ENCODE measurements at places on chromosomes 11 and 22.
A peak's percentile ranks its signal among the peaks of the same experiment; 100 is the strongest.

DNA sequence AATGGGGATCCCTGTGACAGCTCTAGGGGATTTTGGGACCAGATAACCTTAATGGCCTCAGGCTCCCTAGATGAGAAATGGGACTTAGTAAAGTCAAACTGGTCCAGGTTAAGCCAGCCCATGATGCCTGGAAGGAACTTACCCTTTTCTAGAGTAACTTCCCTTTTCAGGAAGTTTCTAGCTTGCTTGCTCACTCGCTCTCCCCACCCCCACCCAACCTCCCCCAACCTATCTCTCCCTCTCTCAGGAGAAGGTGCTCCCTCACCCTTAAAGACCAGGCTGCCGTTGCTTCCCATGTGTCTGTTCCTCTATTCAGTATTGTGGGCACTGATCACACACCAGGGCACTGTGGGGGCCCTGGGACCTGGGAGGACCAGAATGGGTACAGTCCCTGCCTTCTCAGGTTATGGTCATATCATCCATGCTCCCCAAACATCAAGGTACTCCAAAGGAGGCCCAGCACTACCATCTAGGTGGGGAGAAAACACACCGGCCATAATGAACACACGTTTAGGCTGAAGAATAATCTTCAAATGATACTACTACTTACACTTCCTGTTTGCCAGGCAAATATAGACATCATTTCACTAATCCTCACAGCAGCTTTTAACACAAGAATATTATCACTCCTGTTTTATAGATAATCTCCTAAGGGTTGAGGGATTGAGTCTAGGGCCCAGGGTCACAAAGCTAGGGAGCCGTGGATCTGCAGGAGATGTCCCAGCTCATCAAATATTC, 18.2 kb downstream of the KCNQ1OT1 start:
- DNase-seq = no peak

GRCh38 chr22:27212617-27213177, 555.3 kb downstream of the MIAT start:
- DNase-seq = no peak

DNA sequence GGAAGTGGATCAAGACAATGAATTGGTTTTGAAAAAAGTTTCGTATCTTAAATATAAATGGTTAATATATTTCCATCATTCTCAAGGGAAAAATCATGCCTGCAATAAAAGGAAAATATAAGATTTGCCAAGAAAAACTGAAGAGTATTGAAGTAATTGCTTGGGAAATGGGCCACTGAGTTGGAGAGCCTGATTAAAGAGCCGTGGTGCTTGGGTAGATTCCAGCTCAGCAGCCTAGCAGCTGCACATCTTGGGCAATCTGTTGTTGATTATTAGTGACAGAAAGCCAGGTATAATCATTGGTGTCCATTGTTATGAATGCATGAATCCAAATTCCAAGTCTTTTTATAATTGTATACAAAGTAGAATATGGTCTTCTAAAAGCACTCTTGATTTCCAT, 800.9 kb upstream of the CHORDC1 start:
- no peak for DNase-seq

DNA sequence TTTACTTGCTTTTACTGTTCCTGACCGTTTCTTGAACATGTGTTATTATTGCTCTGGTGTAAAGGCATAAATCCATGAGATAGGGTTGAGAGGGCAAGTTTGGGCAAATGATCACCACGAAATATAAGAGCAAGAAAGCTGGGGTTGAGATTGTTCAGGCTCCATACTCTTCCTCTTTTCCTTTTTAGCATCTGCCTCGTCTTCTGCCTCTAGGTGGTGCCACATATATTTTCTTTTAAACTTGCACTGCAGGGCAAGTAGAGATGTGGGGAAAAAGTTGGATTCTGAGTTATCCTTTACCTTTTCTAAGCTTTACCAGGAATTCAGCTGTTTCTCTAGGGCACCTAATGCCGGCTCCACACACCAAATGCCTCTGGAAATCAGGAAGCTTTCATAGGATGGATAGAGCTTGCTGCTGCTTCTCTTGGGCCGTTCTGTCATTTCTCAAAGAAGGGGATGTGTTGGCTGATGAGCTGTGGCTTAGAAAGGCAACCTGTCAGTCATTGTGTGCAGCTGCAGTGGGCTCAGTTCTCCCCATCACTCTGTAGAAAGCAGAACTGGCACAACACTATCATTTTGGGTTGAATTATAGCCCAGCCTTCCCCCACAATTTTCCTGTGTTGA, 98.2 kb downstream of the LDLRAD3 start:
- peak; percentile 12 for DNase-seq

DNA sequence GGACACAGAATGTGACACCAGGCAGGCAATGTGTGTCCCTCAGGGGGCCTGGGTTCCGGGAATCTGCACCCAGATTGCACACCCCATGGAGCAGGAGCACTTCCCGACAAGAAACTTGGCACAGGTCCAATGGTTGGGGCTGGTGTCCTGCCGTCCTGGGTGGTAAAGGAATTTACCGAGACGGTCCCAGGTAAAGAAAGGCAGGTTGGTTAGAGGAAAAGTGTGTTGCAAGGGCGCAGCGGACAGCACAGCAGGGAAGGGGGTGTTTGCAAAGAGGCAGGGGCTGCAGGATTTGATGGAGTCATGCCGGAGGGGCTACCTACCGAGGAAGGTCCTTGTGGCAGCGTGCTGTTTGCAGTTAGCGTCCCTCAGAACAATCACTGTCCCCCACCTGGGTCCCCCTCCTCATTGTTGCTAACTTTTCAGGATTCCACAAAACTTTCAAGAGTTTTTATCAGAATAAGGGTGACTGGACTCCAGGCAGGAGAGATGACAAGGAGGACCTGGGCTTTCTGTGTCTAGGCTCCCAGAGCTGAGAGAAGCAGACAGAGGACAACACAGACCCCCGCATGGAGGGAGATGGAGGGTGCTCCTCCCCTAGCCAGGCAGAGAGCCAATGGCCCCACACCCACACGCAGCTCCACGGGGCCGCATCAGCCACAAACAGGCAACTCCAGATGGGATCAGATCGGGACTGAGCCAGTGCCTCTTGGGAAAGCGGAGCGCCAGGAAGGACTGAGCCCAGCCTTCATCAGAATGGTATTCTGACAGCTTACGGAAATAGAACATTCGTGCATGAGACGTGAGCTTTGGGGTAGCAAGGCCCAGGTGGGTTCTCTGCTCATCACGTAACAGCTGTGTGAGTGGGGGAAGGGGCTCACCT, 1423.9 kb downstream of the BRD1 start:
- no peak for DNase-seq

DNA sequence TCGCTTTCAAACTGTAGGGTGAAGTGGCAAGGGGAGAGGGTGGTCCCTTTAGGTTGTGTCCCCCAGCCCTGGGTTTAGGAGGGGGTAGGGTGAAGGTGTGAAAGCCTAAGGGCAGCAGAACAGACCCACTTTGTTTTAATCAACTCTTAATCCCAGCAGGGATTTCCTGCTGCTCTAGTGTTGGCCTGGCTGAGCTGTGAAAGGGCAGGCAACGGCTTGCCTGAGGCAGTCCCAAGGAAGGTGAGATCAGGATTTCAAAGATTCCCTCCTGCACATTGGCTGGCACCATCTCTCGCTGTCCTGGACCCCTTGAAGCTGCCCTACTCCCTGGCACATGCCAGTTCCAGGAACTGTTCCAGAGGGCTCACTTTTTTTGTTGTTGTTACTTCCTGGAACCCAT, 221.3 kb downstream of the INSC start:
- DNase-seq = no peak
